Hepatocyte (in vitro differentiated cells): ENCODE measurements at places on chromosomes 4 and X. TPM values are rescaled to one million over a fixed set of nuclear protein-coding genes. Genes with fewer than 3 reads are reported as not detected.

DNA sequence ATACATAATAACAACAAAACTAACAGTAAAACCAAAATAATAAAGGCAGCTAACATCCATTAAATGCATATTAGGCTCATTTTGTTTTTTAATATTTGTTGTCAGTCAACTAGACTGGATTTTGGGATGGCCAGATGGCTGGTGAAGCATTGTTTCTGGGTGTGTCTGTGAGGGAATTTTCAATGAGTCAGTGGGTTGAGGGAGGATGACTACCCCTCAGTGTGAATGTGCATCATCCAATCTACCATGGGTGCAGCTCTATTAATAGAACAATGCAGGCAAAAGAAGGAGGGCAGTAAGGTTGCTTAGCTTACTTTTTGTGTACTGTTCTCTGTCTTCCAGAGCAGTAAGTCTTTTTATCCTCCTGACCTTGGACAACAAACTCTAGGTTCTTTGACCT is 484.2 kb upstream of the HS3ST1 start:
- no peak for DNase-seq

DNA sequence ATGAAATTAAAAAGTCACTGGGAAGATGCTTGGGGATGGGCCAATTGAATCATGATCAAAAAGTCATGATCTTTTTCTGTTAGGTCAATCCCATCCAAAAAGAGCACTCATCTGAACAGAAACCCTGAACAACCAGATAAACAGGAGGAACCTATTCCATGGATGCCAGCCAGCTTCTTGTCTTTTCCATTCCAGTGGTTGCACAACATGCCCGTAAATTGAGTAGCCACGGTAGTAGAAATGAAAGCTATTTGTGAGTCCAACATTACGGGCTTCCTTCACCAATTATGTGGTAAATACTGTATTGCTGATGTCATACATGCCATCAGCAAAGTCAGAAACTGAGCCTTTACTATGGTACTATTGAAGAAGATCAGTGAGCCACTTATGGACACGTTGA is 982.4 kb upstream of the HS3ST1 start:
- DNase-seq: no peak

The LRAT gene
- polyA plus RNA-seq: 2.6 and 4.4 TPM in 2 replicates

GRCh38 chrX:46831765-46832327 is 5.0 kb upstream of the RP2 start:
- no peak for DNase-seq

- DNase-seq: peak; percentile 18
Measured at GRCh38 chrX:122565952-122566351, 618.1 kb upstream of the GRIA3 start.

The CFAP299 gene
- polyA plus RNA-seq: not detected in 2 replicates

DNA sequence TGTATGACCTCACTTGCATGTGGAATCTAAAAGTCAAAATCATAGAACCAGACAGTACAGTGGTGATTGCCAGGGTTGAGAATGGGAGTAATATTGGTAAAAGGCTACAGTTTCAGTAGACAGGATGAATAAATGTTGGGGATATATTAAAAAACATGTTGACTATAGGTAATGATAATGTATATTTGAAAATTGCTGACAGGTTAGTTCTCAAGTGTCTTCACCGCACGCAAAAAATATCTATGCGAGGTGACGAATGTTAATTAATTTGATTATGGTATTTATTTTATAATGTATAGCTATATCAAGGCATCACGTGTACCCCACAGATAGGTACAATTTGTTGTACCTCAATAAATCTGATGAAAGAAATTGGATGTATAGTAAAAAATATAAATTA is 909.6 kb upstream of the NDST4 start:
- DNase-seq: no peak

GRCh38 chr4:76563454-76564122 is 128.6 kb downstream of the SHROOM3 start:
- peak; percentile 52 for DNase-seq

DNA sequence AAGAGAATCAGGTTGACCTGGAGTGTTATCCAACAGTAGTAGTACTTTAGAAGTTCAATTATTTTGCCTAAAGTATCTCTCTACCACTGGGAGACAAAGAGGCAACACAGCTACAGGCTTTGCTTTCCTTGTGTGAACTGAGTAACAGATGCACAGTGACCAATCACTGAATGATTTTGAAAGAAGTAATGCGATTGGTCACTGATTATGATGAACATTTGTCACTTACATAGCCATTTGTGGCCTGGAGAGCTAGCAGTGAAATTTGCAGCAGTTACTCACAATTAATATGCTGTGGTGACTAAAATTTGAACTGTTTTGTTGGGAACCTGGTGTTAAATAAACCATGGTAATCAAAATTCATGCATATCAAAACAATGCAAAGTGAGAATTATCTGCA is 508.7 kb upstream of the DIPK2B start:
- DNase-seq: no peak

DNA sequence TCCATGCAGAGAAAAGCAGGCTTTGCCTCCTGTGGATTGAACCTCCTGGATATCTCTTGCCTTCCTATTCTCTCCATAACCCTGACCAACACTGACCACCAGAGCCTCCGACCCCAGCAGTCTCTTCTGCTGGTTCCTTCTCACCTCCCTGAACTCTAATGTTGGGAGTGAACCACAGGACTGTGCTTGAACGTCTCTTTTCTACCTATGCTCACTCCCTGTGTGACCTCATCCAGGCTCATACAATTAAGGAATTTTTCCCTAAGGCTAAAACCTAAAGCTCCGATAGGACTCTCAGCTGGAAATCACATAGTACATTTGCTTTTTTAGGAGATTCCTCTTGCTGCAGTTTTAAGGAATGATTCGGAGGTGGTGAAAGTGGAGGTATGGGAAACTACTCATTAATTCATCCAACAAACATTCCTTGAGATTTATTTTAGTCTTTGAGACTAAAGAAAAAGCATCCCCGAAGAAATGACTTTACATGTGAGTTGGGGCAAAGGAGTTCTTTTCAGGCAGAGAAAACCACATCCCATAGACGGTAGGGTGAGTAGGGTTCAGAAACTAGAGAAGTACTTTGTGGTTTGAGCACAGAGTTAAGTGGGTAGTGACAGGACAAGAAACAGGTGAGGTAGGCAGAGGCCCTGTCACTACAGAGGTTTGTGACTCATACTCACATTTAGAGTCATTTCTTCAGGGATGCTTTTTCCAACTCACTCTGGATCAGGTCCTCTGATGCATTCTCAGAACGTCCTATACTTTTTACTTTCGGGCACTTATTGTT is 30.8 kb downstream of the NDNF start:
- no peak for DNase-seq
